NT2/D1 (cell line): ENCODE measurements at places on chromosomes 13 and 19.

GRCh38 chr19:38719761-38720558 lies 24.3 kb downstream of the CAPN12 start:
- no peak for DNase-seq

DNA sequence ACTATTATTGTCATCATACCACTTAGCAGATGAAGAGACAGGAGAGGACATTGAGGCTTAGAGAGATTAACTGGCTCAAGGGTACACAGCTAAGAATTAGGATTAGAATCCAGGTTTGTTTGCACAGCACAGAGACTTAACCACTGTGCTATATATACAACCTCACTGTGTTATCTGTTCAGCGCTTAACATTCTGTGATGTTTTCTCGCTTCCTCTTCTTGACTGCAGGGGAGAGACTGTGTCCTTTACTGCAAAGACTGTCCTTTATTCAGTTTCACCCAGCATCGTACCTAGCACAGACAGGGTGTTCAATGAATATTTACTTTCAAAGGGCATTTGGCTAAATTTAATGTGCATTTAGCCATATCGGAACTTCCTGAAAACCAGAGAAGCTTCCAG lies 54.9 kb upstream of the PCDH8 start:
- no peak for DNase-seq

- DNase-seq = no peak
Observed at GRCh38 chr13:42388326-42388725, 116.4 kb downstream of the AKAP11 start.

- DNase-seq = no peak
Observed at GRCh38 chr19:8377598-8377997, 12.6 kb upstream of the RAB11B start.

DNA sequence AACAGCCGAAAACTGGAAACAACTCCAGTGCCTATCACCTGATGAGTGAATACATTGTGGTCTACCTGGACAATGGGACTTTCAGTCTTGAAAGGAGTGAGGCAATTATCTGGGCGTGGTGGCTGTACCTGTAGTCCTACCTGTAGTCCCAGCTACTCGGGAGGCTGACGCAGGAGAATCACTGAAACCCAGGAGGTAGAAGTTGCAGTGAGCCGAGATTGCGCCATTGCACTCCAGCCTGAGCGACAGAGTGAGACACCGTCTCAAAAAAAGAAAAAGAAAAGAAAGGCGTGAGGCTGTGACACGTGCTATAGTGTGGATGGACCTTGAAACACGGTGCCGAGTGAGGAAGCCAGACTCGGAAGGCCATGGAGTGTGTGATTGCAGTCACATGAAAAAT lies 4.1 kb upstream of the NTN5 start:
- no peak for DNase-seq

GRCh38 chr19:34254698-34255432 lies 511 bp downstream of the GARRE1 start:
- DNase-seq = no peak

- no peak for DNase-seq
Observed at GRCh38 chr19:18227781-18228271, 1.6 kb upstream of the PDE4C start.

DNA sequence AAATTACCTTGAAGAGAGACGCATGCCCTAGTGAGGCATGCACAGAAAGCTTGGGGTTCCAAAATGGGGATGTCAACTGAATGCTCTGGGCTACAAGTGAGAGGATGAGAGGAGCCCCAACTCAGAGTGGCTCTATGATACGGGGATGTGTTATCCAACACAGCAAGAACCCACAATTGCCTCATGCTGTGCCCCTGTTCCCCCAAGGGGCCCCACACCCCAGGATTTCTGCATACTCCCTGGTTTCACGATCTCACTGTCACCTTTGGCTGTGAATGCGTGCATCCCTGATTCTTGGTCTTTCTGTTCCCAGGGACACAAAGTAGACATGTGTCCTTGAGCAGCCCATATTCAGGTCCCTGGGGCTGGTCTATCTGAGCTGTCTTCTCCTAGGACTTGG lies 29.3 kb downstream of the WDR88 start:
- DNase-seq = no peak
